ENCODE measurements at places on chromosomes 2 and 18.

GRCh38 chr2:15766303-15766861 lies 174.0 kb upstream of the MYCN start:
- DNase-seq: no peak

GRCh38 chr2:5975401-5975800 lies 283.2 kb downstream of the SOX11 start:
- no peak for DNase-seq

DNA sequence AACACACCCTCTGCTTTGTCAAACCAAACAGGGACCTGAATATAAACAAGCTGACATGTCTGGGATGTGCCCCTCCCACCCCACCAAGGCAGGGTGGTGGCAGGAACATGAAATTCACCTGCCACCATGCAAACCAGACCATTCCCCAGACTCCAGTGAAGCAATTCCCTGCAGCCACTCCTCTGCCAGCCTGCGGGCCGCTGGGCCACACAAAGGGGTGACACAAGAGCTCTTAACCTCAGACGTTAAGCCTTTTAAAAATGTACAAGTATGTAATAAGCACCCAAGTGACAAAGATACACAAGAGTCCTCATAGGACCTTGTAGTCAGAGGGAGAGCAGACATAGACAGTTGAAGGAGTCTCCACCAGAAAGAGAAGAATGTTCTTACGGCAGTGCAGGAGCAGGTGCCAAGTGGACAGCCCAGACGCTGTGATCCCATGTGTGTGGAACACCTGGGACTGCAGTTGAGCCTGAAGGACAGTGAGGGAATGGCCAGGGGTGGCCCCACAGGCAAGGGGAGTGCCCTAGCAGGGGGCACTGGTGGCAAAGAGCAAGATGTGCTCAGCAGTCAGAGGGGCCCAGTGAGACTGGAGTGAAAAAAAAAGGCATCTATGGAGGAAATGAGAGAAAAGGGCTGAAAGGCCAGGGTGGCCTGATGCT lies 36.9 kb downstream of the CRACDL start:
- no peak for DNase-seq

- DNase-seq: no peak
Measured at GRCh38 chr18:27582760-27583412, 397.8 kb upstream of the CHST9 start.

- no peak for DNase-seq
Measured at GRCh38 chr2:44104855-44105271, 63.8 kb upstream of the PPM1B start.

GRCh38 chr2:133393895-133394294 lies 174.4 kb downstream of the NCKAP5 start:
- no peak for DNase-seq

DNA sequence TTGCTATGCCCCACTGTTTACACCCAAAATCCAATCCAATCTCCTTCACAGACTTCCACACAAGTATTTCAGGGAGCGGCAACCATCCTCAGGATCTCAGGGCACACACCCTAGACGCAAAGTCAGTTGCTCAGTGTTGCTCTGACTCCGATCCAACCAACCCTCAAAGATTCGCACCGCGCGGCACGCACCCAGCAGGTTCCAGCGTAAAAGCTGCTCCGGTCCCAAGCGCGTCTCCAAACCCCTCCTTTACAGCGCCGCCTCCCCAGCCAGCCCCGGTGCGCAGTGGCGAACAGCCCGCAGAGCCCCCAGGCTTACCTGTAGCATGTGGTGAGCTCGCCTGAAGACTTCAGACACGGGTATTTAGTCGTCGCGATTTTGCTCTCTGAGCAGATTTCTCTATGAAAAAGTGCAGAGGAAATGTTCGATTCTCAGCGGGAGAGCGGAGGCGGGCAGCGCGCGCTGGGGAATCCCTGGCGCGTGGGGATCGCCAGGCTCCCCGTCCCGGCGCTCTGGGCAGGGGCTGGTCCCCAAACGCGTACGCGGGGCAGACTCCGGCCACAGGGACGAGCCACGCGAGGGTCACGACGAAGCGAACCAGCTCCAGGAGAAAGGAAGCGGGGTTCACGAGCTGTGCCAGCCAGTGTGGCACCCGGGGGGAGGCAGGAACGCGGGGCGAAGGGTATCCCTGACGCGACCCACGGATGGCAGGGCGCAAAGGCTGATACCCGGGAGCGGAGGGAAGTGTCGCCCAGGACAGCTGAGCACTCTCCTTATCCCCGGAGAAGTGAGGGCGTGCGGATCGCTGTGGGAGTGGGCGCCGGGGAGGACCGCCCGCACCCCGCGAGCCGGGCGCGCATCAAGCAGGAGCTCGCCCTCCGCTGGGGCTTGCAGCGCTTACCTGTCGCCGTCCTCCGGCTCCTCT lies 650 bp downstream of the CCBE1 start:
- no peak for DNase-seq

DNA sequence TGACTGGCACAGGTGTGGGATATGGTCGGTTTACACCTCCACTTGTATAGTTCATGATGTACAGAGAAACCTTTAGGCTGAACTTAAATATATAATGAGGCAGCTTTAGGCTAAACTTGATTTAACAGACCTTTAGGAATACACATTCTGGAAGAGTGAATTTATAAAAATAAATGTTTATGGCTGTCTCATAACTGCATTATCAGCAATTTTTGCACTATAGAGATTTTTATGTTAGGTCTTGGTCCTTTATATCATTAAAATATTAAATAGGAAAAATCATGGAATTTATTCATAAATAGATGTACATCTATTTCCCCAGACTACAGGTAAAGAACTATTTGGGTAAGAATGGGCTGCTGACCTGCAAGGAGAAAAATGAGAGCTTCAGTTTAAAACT lies 19.8 kb downstream of the RAB27B start:
- no peak for DNase-seq

GRCh38 chr2:158234497-158234896 lies 132.8 kb downstream of the UPP2 start:
- DNase-seq: no peak

DNA sequence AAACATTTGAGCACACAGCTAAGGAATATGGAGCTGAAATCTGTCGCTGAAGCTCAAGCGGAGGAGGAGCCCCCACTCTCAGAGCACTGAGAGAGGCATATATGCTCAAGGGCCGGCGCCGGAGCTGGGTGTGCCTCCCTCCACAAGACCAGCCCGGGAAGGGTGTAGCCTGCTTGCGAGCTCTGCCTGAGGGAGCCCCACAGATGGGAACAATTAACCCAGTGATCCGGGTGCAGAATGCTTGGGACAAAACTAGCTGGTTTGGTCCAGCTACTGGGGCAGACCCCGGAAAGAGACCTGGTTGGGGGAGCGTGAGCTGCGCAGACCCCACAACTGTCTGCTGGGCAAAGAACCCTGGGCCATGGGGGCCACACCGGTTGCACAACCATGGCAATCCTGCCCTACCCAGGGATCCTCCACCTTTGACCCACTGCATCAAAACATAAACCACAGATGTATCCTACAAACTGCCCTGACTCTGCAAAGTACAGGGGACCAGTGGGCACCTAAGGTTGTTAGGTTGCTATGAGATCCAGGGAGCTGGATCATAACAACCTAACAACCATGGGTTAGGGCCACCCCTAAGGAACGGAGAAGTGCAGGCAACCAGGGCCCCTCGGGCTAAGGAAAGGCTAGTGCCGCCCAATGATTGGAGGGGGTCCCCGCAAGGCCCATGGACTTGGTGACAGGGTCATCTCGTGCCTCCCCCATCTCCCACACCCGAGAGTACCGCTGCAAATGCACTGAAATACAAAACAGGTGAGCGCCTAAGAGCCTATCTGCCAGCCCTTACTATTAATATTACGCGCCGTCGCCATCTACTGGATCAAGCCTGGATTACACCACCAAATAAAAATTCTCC lies 53.4 kb upstream of the SCN1A start:
- DNase-seq: no peak

DNA sequence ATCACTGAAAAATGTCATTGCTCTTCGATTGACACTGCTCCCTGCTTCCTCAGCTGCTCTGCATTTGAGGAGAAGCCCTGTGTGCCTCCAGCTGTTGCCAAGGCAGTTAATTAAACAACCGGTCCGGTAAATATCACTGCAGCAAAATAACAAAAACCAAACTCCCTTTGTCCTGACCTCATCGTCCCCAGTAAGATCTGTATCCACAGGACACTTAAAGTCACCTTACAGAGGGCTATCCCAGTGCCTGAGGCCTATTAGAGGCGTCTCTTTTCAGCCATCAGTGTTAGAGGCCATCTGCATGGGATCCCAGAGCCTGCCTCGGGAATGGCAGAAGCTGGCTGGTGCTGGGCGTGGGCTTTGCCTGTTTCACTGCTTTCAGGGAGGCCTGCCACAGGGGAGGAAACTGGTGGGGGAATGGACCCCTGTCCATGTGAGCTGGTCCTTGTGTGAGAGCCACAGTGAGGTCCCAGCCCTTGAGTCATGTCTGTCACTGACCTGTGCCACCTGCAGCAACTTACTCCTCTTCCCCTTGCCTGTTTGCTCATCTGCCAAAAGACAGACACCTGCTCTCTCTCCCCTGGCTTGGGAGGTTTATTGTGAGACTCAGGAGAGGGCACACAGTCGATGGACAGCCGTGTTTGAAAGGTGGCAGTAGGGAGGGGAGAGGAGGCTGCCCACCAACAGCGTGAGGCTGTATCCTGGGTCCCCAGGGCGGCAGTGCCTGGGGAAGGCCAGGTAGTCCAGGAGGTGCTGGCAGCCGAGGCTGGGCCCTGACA lies 117.7 kb upstream of the MCFD2 start:
- DNase-seq: no peak

DNA sequence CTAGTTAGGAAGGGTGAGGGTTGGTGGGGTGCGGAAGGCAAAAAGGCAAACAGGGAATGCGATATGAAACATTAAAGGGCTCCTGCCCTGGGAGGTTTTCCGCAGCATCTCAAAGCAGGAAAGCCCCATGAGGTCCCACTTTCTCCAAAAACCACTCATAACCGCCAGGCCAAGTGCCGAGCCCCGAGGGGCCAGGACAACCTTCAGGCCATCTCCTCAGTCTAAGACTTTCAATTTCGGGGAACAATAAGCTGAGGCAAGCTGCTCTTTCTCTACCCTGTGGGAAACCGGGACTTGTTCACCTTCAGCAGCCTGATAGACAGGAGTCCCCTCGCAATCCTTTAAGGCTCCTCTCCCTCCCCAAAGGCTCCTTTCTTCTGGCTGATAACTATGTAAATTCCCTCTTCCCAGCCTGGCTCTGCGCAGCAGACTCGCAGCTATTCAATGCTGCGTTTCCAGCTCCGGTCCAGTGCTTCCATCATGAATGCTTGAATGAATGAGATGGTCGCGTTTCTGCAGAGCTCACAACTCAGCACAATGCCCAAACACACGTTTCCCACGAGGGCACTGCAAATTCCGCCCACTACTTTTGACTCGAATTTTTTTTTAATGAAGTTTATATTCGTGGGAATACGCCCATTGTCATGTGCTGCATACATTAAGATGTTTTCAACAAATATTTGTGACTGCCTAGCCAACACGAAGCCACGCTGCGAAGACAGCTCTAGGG lies 1.4 kb downstream of the LAMA1 start:
- DNase-seq: no peak

GRCh38 chr2:24958411-24958935 lies 13.3 kb downstream of the DNAJC27 start:
- DNase-seq: no peak

- DNase-seq: no peak
Measured at GRCh38 chr2:176652300-176653182, 383.3 kb downstream of the MTX2 start.

DNA sequence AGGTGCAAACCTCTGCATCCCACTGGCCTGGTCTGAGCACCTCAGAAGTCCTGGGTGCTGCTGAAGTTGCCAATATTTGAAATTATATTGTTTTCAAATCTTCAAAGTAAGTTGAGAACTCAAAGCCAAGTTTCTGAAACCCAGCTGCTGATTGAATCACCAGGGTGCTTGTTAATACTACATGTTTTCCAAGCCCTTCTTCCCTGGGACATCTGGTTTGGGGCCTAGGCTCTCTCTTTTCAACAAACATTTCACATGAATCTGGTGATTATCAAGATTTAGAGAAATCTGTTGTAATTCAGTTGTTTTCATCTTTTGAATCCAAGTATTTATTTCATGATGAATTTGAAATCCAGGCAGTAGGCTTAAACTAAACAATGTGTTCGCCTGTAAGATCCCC lies 24.4 kb downstream of the MLPH start:
- DNase-seq: no peak

GRCh38 chr2:126777620-126777978 lies 121.1 kb upstream of the TEX51 start:
- DNase-seq: no peak

DNA sequence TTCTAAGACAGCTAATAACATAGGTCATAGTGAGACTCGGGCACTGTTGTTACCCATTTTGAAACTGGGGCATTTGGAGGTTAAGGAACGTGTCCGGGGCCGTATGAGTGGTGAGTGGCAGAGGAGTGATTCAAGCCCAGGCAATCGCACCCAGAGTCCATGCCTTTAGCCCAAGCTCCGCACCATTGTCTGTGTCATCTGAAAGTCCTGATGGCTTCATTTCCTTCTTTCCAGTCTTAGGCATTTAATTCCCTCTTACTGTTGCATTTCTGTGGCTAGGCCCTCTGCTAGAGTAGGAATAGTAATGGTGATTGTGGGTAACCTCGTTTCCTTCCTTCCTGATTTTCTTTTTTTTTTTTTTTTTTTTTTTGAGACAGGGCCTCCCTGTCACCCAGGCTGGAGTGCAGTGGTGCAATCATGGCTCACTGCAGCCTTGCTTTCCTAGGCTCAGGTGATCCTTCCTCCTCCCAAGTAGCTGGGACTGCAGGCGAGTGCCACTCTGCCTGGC lies 49.8 kb upstream of the ASB1 start:
- DNase-seq: no peak

DNA sequence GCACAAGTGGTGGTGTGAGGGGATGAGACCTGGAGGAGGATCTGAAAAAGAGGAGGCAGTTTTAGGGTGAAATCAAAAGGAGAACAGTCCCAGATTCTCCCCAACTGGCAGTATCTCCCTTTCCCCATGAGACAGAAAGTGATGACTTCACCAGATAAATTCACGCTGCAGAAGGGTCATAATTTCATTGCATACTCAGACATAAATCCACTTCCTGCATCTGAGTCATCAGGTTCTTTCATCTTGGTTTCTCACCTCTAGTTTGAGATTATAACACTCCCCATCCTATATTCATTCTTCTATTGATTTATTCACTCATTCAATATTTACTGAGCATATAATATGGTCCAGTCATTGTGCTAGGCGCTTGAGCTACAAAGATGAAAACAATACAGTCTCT lies 64.7 kb downstream of the CCDC148 start:
- DNase-seq: no peak

DNA sequence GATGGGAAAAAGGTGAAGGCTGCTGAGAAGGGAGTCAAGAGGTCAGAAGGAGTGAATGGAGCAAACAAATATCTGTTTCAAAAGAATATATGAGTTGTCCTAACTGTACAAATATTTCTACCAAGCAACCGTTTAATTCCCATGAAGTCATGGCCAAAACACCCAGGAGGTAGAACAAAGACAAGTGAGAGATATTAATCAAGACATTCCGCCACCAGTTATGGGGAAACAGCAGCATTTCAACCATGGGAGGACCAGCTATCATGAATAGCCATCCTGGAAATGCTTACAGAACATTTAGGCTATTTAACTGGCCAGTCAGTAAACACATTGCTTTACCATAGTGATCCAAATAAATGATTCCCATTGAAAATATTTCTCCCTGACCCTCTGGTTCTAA lies 396.3 kb downstream of the IRS1 start:
- DNase-seq: no peak

- no peak for DNase-seq
Measured at GRCh38 chr2:173658946-173659371, 304.3 kb downstream of the CDCA7 start.

Measured in retinal pigment epithelial cell (primary cell).